ENCODE measurements at places on chromosomes 2 and 18. TPM values are rescaled to one million over a fixed set of nuclear protein-coding genes. Genes with fewer than 3 reads are reported as not detected.

Gene ESPNL
- total RNA-seq: not detected

Gene TEX261
- 20.3 TPM for total RNA-seq

Gene SCYGR1
- not detected for total RNA-seq

Gene BIN1
- total RNA-seq: 67.9 TPM

Gene ZSCAN30
- total RNA-seq: 31.0 TPM

Gene RSAD2
- 5.9 TPM for total RNA-seq

Gene SULT1C2
- 0.31 TPM for total RNA-seq

Gene ODC1
- total RNA-seq: 142 TPM

Gene BOLL
- total RNA-seq: not detected

Gene TMEFF2
- total RNA-seq: 36.0 TPM

Gene LIMS3
- 2.5 TPM for total RNA-seq

Gene MYCN
- total RNA-seq: 75.1 TPM

Gene GLI2
- total RNA-seq: 6.3 TPM

Gene UGT1A10
- total RNA-seq: not detected

Gene DPY30
- total RNA-seq: 60.4 TPM

Gene DUSP19
- 9.7 TPM for total RNA-seq

Gene LCLAT1
- 34.7 TPM for total RNA-seq

Gene FAM110C
- total RNA-seq: 2.8 TPM

Gene FSIP2
- total RNA-seq: 11.0 TPM

Gene TMEM17
- total RNA-seq: 1.9 TPM

Gene KCNE4
- total RNA-seq: 0.94 TPM

Gene CDH19
- not detected for total RNA-seq

Gene MARCO
- total RNA-seq: not detected

Gene ATP6V1C2
- 2.8 TPM for total RNA-seq

Gene KLHL29
- total RNA-seq: 43.2 TPM

Gene CDH20
- total RNA-seq: 5.9 TPM

Gene PSMG2
- total RNA-seq: 79.2 TPM

Gene CERKL
- 1.3 TPM for total RNA-seq

Measured in parietal lobe (tissue), 2 donors.